ENCODE measurements at places on chromosomes 4 and X. TPM values are rescaled to one million over a fixed set of nuclear protein-coding genes. Genes with fewer than 3 reads are reported as not detected.

Gene TSPAN7
- 2.8 TPM for total RNA-seq

Gene HS6ST2
- total RNA-seq = 0.03 TPM

Gene MAGEA11
- not detected for total RNA-seq

Gene PAGE1
- not detected for total RNA-seq

Gene SPANXN3
- not detected for total RNA-seq

Gene FAM53A
- total RNA-seq = 0.95 TPM

Gene SLC9B1
- not detected for total RNA-seq

Gene UCP1
- not detected for total RNA-seq

Gene HMX1
- total RNA-seq = not detected

Gene TMSB15C
- 0.16 TPM for total RNA-seq

Gene STBD1
- total RNA-seq = 10.1 TPM

Gene TLR10
- total RNA-seq = not detected

Gene SSX4B
- not detected for total RNA-seq

Gene IL21
- not detected for total RNA-seq

Gene SLC26A1
- 0.27 TPM for total RNA-seq

Gene MFAP3L
- total RNA-seq = 5.3 TPM

Gene FGB
- total RNA-seq = 15.9 TPM

Gene HAUS7
- 55.0 TPM for total RNA-seq

Gene AMBN
- total RNA-seq = not detected

Gene TRAM1L1
- 0.40 TPM for total RNA-seq

Gene IL2
- not detected for total RNA-seq

Gene LONRF3
- 2.8 TPM for total RNA-seq

Gene NXF2B
- total RNA-seq = not detected

Gene CYP2U1
- 1.5 TPM for total RNA-seq

Gene CCDC110
- not detected for total RNA-seq

Gene ARMCX2
- total RNA-seq = not detected

Gene HSD17B13
- 0.07 TPM for total RNA-seq

Gene RAB9A
- 34.8 TPM for total RNA-seq

Gene MPP1
- 20.2 TPM for total RNA-seq

Gene FMR1NB
- total RNA-seq = not detected

Gene TLR8
- total RNA-seq = not detected

Gene ATP8A1
- 0.05 TPM for total RNA-seq

Gene PLK4
- total RNA-seq = 11.0 TPM

Gene FGG
- 5.5 TPM for total RNA-seq

Gene ABCG2
- total RNA-seq = 19.1 TPM

Gene CCSER1
- not detected for total RNA-seq

Gene OPHN1
- 2.8 TPM for total RNA-seq

Gene FAM184B
- total RNA-seq = 0.05 TPM

Gene FAAH2
- total RNA-seq = 0.12 TPM

Gene SORBS2
- total RNA-seq = 0.53 TPM

Gene UGT2B11
- 0.21 TPM for total RNA-seq

Gene TMSB15B
- 5.8 TPM for total RNA-seq

Gene MAPK10
- total RNA-seq = 0.50 TPM

Gene FAM149A
- 1.3 TPM for total RNA-seq

Gene DUX4
- total RNA-seq = not detected

Gene WDFY3
- 9.6 TPM for total RNA-seq

Gene RASGEF1B
- not detected for total RNA-seq

Gene CSN3
- total RNA-seq = not detected

Data from A549 treated with GW870086 at 1 μM for 4 hours (cell line).